Upper lobe of right lung (tissue), 1 donor: ENCODE measurements at places on chromosomes 13 and 19. TPM values are rescaled to one million over a fixed set of nuclear protein-coding genes. Genes with fewer than 3 reads are reported as not detected.
A peak's percentile ranks its signal among the peaks of the same experiment; 100 is the strongest.

Gene SKA3
- 1.7 TPM for total RNA-seq

Gene RAB11B
- 114 TPM for total RNA-seq

Gene ZNF613
- 5.8 TPM for total RNA-seq

Gene WASF3
- total RNA-seq, result 27.9 TPM

Gene ZNF333
- 20.4 TPM for total RNA-seq

Gene SPATA13
- 34.4 TPM for total RNA-seq

Gene SLC10A2
- total RNA-seq, result not detected

Gene DPF1
- not detected for total RNA-seq

Gene CEACAM8
- total RNA-seq, result not detected

DNA sequence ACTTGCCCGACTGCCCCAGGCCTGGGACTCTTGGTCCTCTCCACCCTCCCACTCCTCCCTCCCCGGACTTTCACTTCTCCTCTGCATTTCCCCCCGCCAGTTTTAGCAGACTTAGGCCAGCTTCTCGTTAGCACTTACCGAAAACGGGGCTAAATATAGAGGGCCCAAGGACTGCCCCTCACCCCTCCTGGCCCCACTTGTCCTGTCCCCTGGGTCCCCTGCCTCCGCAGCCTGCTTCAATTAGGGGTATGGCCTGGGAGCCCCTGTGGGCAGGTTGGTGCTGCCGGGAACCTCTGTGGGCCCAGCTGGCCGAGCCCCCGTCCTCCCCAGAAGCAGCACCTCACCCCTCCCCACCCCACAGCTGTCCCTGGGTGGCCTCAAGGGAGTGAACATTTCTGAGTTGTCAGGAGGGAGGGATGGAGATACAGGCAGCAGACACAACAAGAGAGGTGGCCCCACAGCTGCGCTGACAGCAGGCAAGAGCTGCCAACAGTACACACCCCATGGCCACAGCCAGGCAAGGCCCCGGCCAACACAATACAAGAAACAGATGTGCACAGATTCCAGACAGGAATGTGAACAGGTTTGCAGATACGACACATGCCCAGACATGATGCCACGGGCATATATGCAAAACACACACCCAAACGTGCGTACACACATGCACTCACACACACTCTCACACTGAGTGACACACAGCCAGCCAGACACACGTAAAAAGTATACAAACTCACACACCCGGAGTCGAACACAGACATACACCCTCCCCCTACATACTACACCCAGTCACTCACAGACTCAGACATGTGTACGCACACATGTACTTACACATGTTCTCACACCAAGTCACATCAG, 2.6 kb downstream of the POU2F2 start:
- no peak for DNase-seq

GRCh38 chr13:24500977-24501376, 11.6 kb downstream of the PARP4 start:
- no peak for DNase-seq

GRCh38 chr19:18386543-18387271, 749 bp downstream of the GDF15 start:
- no peak for DNase-seq

DNA sequence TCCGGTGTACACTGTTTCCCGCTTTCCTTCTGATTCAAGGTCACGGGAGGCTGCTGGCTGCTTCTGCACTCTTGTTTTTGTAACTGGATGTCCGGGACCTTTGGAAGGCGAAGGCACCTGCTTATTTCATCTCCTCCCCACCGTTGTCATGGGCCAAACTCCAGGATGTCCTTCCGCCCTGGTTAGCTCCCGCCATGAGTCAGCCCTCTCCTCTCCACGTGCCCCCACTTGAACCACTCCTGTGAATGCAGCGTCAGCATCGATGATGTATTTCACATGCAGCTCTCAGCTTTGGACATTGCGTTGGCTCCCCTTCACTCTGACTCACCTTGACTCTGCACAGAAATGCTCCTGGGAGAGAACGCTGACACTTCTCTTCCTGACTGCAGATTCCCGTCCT, 5.5 kb upstream of the GALP start:
- peak; percentile 89 for DNase-seq

- no peak for DNase-seq
Observed at GRCh38 chr13:44221657-44222056, 152.0 kb upstream of the SERP2 start.

DNA sequence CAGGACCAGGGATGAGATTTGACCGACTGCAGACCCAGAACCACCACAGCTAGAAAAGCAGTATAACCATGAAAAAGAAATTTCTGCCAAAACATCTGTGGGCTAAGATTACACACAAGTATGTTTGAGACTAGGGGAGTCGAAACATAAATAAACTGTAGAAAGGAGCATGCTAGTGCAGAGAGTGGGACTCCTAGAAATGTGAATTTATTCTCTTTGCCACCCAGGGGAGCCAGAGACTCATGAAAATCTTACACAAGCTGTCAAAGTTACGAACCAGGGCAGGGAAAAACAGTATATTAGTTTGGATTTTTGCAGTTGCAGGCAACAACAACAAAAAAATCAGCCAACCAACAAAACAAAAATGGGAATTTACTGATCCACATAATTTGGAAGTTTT, 12.3 kb upstream of the HSPH1 start:
- no peak for DNase-seq

GRCh38 chr19:11168568-11168967, 13.0 kb upstream of the SPC24 start:
- no peak for DNase-seq

GRCh38 chr13:109569958-109570711, 216.2 kb downstream of the IRS2 start:
- no peak for DNase-seq

GRCh38 chr13:44257796-44258195, 115.8 kb upstream of the SERP2 start:
- DNase-seq, result no peak

- DNase-seq, result peak; percentile 66
Observed at GRCh38 chr19:919199-920050, 2.3 kb downstream of the KISS1R start.

DNA sequence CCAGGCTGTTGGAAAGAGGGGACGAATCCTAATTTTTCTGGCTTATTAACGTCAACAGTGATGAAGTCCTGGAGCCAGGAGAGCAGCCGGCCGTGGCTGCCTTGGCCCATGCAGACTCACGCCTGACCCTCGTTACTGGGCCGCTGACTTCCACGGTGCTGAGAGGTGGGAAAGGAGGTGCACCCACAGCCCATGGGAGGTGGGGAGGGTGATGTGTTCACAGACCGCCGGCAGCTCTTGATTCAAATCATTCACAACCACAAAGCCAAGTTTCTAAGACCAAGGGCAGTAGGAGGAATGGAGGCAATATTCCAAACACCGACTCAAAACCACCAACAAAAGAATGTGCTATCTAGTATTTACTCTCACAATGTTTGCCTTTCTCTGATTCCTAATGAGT, 24.3 kb downstream of the COL4A2 start:
- peak; percentile 59 for DNase-seq

DNA sequence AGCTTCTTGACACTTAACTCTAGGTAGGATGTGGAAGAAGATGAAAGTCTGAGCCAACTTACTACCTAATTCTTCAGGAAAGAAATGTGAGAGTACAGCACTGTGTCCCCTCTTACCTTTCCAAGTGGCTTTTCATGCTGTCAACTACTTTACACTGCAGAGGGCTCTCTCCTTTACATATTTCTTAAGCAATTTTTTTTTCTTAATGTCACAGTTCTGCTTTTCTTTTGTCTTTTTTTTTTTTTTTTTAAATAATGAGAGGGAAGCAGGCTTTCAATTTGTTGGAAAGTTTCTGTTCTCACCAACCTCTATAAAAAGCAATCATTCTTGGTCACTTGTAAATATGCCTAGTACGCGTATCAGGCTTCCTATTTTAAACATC, 212.7 kb upstream of the MIR17HG start:
- DNase-seq, result no peak

GRCh38 chr13:104694397-104694796, 1628.2 kb upstream of the SLC10A2 start:
- DNase-seq, result no peak

DNA sequence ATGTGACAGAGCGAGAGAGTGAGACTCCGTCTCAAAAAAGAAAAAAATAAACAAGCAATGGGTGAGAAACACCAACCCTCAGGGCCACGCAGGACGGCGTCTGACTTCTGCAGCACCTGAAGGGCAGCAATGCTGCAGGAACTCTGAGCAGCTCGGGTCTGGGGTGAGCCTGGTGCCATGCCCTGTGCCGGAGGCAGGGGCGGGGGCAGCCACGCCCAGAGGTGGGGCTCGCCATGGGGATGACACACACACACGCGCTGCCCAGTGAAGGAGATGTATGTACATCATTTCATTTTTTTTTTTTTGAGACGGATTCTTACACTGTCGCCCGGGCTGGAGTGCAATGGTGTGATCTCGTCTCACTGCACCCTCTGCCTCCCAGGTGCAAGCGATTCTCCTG, 24.3 kb downstream of the GPX4 start:
- no peak for DNase-seq

- DNase-seq, result peak; percentile 76
Observed at GRCh38 chr19:14113762-14114414, 3.7 kb downstream of the PRKACA start.

GRCh38 chr19:6011206-6011605, 33.3 kb upstream of the RANBP3 start:
- no peak for DNase-seq

DNA sequence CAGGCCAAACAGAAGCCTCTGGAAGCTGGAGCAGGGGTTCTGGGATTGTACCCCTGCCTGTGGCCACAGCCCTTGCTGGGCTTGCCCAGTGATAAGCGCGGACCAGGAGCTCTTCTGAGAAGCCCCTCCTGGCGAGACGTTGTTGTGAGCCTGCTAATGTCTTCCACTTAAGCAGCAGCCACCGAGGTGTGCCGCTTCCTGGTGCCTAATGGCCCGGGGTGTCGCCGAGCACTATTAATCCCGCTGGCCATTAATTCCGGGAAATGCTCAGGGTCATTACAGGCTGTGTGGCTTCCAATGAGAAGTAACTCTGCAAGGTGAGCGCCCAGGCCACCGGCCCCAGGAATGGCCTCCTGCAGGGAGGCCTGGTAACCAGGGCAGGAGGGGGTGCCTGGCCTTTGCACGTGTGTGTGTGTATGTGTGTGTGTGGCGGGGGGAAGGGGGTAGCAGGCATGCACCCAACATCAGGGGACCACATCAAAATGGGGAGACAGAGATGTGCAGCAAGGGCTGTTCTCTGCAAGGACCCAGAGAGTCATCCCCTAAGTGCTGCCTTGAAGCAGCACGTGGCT, 175.0 kb downstream of the URI1 start:
- peak; percentile 28 for DNase-seq
